ENCODE measurements at places on chromosomes 13 and 19. TPM values are rescaled to one million over a fixed set of nuclear protein-coding genes. Genes with fewer than 3 reads are reported as not detected.

DNA sequence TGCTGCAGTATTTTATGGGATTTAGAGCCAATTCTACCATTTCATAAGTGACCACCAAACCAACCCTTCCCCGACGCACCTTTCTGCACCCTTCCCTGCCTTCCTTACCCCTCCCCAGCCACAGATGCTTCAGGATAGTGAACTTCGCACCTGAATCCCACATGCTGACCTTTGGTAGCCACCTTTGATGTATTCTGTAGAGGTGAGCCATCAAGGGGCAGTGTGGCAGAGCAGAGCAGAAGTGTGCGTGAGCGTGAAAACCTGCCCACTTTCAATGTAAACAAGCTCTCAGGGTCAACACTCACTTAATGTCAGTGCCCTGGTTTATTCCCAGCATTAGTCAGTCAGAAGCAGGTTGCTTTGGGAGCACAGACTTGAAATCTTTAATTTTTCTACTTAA is 107.7 kb downstream of the FRY start:
- DNase-seq = no peak

- DNase-seq = no peak
These were observed 785.6 kb upstream of the KLHL1 start for GRCh38 chr13:70893832-70894231.

DNA sequence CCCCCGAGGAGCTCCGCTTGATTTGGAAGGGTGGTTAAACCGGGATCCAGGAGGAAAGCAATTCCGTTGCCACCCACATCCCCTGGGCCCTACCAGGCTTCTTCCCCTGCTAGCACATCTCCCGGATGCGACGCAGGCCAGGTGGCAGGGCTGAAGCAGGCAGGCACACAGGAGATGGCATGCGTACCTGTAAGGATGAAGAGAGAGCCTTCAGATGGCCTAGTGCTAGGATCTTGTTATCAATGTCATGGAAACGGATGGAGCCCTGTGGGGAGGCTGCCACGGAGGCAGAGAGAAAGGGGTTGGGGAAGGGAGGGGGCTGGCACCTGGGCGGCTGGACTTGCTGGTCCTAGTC is 8.5 kb upstream of the SOX1 start:
- no peak for DNase-seq

DNA sequence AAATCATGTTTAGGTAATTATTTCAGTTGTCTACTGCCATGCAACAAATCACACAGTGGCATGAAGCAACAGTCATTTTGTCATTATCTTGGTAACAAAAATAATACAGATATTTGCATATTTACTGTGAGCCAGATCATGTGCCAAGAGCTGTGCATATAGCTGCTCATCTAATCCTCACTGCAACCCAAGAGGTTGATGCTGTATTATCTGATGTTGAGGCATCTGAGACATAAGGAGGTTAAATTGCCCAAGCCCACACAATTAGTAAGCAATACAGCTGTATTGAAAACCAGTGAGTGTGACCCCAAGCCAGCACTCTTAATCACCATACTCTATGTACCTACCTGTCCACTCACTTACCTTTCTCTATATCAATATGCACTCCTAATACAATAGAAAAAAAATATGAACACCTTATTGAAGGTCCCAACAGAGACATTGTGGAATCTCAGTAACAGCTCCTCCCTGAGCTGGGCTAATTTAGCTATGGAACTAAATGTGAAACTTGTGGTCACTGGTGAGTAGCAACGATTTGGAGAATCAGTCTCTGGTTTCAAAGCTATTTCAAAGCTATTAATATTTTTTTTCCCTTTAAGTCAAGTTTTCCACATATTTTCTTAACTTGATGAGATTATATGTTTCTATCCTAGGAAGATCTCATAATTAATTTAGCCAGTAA is 185.2 kb downstream of the KLF12 start:
- no peak for DNase-seq

GRCh38 chr13:98141509-98142379 is 1.1 kb upstream of the FARP1 start:
- no peak for DNase-seq

DNA sequence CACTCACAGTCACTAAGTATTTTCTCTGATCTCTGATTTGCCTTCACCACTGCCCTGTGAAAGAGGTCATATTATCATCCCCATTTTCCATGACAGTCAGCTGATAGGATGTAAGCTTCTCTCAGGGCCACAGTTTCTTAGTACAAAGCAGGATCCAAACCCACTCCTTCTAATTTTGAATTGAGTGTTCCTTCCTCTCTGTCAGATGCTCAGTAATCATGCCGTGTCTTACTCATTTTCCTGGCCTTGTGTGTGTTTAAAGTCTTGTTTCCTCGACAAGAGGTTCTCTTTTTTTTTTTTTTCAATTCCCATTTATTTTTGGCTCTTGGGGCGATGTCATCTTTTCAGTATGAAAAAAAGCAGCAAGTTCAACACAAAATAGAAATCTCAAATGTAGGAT is 72.3 kb downstream of the NAA16 start:
- no peak for DNase-seq

DNA sequence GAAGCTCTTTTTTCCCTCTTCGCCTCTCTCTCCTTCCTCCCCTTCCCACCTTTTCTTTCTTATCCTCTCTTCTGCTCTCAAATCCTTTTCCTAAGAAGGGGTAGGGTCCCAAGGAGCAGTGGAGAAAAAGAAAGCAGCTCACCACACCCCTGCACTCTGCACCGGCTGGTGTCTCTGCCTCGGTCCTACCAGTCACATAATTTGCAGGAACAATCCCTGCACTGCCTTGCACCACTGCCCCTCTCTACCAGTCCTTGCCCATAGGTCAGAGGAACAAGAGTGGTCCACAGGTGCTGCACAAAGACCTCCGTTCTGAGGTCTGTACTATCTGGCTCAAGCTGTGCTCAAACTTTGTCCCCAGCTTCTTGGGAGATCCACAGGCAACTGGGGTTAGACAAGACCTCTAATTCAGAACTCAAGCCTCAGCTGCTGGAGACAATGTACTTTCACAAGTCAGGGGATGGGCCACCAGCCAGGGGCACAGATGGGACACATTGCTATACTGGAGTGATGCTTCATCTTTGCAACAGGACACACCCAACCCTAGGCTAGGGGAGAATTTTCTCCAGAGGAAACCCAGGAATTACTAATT is 125.4 kb upstream of the ZNF507 start:
- no peak for DNase-seq

GRCh38 chr19:48552406-48553322 is 692 bp downstream of the SULT2B1 start:
- DNase-seq = no peak

DNA sequence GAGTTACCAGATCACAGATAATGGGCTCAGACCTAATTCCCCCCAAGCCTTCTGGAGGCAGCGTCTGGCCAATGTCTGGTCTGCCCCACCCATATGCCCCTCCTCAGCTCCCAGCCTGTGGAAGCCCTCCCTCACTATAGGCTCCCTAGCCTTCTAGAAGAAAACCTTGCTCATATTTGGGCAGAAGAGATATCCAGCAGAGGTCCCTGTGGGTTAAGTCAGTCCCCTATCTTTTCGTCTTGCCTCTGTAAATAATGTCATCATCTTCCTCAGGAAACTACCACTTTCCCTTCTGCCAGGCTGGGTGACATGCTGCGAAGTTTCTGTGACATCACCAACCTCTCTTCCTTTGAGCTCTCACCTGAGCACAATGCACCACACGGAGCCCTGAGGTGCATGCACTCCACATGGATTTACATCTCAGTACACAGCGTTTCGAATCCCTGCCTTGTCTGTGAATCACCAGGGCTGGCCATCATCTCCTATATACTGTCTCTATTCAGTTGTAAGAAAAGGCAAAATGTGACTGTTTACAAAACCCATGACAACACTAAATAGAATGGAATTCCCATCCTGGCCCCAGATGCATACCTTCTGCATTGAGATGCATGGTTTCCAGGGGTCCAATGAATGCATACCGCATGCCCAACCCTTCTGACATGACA is 112.8 kb downstream of the CRYL1 start:
- peak; percentile 20 for DNase-seq

DNA sequence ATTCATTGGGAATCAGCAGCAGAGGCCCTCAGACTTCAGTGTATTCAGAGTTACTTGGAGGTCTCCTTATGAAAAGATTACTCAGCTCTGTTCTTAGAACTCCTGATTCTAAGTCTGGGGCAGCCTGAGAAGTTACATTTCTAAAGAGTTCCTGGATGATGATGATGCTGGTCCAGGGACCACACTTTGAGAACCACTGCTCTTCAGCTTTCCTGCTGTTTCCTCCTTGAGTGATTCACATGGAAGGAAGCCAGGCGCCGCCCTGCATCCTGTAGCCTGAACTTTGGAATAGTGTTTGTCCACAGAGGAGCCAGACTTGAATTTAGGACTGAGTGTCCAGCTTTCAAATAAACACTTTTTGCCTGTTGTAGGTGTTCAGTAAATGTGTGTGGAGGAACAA is 2.9 kb downstream of the CEBPG start:
- no peak for DNase-seq

GRCh38 chr13:21297447-21297846 is 121.0 kb downstream of the MRPL57 start:
- DNase-seq = no peak

The LHFPL6 gene
- total RNA-seq = 0.25 TPM

The ZNF534 gene
- not detected for total RNA-seq

The KL gene
- 0.27 TPM for total RNA-seq

The ZNF329 gene
- 5.5 TPM for total RNA-seq

The C19orf85 gene
- total RNA-seq = not detected
